Right kidney (tissue), 9 donors: ENCODE measurements at places on chromosomes 16 and 17.
A peak's percentile ranks its signal among the peaks of the same experiment; 100 is the strongest.

DNA sequence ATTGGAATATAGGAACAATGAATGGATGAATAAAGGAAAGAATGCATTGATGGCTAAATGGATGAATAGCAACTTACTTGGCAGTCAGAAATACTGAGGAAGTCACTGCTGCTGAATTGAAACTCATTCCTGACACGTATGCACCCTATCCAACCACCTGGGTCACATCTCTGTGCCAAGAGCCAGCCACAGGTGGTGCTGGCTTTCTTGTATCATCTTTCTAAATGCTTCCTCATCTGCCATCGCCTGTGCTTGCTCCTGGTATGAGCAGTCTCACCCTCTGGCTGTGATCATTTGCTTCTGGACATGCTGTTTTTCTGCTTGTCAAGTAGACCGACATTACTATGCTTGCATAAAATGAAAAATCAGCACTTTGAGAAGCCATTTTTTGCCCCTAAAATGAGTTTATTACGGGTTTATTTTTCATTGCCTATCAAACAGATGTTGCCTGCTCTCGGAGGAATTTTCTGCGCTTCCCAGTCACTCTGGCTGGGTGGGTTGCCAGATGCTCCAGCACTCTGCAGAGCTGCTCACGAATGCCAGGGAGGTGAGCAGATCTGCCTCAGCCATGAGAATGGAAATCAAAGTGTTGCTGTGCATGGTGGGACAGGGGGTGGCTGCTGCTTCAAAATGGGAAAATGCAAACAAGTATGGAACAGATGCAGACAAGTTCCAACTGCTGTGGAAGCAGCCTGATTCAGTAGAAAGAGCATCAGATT lies 1349.6 kb upstream of the CDH8 start:
- no peak for DNase-seq

- no peak for DNase-seq
These were observed 37.2 kb upstream of the SLC38A10 start for GRCh38 chr17:81332118-81332834.

GRCh38 chr16:48287239-48287638 lies 39.9 kb upstream of the ABCC11 start:
- DNase-seq, result no peak

- DNase-seq, result peak; percentile 42
These were observed 10.4 kb upstream of the HOXB13 start for GRCh38 chr17:48738803-48739526.

GRCh38 chr17:75059369-75060345 lies 12.6 kb downstream of the KCTD2 start:
- DNase-seq, result no peak

DNA sequence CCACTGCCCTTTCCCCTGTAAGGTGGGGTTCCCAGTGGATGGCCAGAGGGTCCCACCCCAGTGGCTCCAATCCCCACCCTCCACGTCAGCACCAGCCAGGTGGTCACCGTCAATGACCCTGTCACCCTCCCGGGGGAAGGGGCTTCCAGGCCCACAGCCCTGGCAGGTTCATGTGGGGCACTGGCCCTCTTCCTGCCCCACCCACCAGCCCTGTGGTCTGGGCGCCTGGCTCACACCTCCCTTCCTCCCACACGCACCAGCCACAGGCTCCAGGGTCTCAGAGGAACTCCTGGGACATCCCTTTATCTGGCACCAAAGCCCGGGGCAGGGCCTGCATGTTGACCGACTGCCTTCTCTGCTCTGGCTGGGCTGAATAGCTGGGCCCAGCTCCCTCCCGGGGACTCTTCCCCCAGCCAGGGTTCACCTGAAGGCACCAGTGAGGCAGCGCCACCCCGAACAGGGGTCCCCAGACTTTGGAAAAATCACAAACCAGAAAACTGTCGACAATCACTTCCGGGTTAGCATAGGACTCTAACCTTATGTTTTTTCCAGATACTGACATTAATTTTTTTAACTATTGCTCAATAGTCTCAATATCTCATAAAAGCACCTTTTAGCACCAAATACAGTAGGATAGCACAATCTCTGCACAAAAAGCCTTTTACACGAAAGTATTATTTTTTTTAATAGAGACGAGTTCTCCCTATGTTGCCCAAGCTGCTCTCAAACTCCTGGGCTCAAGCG lies 21.9 kb upstream of the ZC3H18 start:
- no peak for DNase-seq

GRCh38 chr16:46787909-46788308 lies 39.8 kb upstream of the MYLK3 start:
- no peak for DNase-seq

GRCh38 chr17:681738-682529 lies 32.7 kb downstream of the VPS53 start:
- DNase-seq, result no peak

GRCh38 chr17:9239793-9240658 lies 218.7 kb downstream of the NTN1 start:
- DNase-seq, result no peak

- no peak for DNase-seq
These were observed 102.2 kb downstream of the RAP1GAP2 start for GRCh38 chr17:2898255-2898926.

GRCh38 chr16:4957420-4957719 lies 760 bp upstream of the SEC14L5 start:
- DNase-seq, result no peak

GRCh38 chr16:9859701-9860327 lies 322.4 kb downstream of the GRIN2A start:
- DNase-seq, result no peak

DNA sequence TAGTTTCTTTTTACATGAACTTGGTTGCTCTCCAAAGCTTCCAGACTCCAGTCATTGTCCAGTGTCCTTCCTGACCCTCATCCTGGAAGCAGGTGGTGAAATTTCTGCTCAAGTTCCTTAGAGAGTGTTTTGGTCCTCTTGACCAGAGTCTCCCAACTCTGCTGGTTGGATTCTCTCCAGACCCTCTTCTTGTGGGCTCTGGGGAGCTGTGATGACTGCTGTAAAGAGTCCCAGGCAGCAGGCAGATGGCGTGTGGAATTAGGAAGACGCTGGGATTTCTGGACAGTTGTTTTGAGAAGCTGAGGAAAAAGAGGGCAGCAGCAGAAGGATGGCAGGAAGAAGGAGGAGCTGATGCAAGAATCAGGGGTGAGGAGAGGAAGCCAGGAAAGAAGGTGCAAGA lies 1.6 kb upstream of the SEZ6 start:
- no peak for DNase-seq

DNA sequence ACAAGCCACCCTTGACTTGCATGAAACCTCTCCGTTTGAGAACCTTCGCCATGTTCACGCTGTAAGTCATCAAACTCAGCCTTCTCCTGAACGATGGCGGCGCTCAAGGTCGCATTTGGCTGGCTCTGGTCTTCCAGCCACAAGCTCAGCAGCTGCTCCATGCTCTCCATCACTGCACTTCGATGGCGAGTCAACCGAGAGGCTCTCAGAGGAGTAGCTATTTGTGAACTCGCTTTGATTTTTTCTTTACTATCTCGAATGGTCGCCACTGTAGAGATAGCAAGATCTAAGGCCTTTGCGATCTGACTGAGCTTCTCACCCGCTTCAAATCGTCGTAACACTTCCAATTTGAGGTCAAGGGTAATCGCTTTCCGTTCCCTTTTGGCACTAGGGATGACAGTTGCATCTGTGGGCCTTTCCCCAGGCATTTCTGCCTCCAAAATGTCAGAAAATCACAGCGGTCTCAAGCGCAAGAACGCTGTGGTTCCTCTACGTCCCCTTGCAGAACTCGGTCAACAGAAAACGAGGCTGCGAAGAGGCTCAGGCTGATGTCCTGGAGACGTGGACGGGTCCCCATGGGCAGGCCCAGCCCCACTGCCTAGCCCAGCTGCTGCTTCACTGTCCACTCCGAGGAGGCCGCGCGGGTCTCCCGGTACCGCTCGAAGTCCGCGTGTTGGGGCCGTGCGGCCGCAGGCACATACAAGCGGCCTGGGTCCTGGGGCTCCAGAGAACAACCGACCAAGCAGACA lies 23.1 kb downstream of the DEF8 start:
- DNase-seq, result no peak

- DNase-seq, result no peak
These were observed 21.8 kb upstream of the ANKFN1 start for GRCh38 chr17:56131431-56131830.

GRCh38 chr17:19460700-19461099 lies 49.7 kb downstream of the RNF112 start:
- no peak for DNase-seq
